ENCODE measurements at places on chromosomes 11 and 22. TPM values are rescaled to one million over a fixed set of nuclear protein-coding genes. Genes with fewer than 3 reads are reported as not detected.

Gene TMEM134
- total RNA-seq: 16.1 TPM

Gene POU2AF3
- total RNA-seq: not detected

Gene ENTHD1
- not detected for total RNA-seq

Gene ZFTA
- 9.6 TPM for total RNA-seq

Gene ADM2
- 0.99 TPM for total RNA-seq

DNA sequence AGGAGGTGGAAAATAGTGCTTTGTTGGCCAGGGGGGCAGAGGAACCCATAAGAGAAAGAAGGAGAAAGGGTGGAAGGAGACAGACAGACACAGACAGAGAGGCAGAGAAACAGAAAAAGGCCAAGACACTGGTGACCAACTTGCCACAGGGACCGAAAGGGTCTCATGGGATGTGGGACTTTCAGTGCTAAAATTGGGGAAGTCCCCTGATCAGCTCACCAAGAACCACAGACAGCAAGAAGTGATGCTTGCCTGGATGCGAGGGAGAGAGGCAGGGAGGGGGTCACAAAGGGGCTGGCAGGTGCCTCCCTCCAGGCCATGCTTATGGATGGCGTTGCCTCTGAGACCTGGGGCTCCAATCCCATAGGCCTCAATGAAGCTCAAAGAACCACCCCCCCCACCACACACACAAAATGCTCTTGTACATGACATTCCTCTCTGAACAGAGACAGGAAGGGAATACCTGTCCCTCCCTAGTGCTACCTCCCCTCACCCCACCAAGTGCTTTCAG lies 413.4 kb downstream of the MN1 start:
- no peak for DNase-seq

- DNase-seq: no peak
Observed at GRCh38 chr11:2287091-2287490, 14.6 kb downstream of the C11orf21 start.

GRCh38 chr11:39037611-39038010 lies 2421.8 kb downstream of the LRRC4C start:
- DNase-seq: no peak

- DNase-seq: no peak
Observed at GRCh38 chr22:23113847-23114720, 27.7 kb downstream of the RSPH14 start.

DNA sequence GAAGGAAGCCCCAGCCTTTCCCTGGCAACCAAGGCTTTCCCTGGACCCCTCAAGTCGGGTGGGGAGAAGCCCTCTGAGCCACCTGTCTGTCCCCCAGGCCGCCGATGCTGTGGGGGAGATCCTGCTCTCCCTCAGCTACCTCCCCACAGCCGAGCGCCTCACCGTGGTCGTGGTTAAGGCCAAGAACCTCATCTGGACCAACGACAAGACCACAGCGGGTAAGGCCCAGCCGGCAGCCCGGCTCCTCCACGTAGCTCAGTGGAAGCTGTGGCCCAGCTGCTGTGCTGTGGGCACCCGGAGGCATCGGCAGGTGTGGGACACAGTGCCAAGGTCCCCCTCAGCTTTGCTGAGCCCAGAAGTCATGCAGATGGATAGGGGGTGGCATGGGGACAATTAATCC lies 12.2 kb upstream of the RHOD start:
- DNase-seq: no peak

DNA sequence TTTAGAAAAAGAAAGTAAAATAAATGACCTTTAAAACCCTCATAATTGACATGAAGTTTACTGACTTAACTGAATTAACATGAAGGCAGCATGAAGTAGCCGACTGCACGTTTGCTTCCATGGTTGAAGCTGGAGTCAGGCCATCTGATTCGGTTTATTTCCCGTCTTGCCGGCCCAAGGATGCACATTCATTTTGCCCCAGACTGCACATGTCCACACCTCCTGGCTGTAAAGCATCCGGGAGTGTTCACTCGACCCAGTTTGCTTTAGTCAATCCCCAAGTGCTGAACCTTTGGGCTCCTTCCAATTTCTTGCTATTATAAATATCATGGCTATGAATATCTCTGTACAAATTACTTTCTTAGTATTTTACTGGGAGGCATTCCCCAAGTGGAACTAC lies 17.7 kb upstream of the TUB start:
- DNase-seq: no peak

DNA sequence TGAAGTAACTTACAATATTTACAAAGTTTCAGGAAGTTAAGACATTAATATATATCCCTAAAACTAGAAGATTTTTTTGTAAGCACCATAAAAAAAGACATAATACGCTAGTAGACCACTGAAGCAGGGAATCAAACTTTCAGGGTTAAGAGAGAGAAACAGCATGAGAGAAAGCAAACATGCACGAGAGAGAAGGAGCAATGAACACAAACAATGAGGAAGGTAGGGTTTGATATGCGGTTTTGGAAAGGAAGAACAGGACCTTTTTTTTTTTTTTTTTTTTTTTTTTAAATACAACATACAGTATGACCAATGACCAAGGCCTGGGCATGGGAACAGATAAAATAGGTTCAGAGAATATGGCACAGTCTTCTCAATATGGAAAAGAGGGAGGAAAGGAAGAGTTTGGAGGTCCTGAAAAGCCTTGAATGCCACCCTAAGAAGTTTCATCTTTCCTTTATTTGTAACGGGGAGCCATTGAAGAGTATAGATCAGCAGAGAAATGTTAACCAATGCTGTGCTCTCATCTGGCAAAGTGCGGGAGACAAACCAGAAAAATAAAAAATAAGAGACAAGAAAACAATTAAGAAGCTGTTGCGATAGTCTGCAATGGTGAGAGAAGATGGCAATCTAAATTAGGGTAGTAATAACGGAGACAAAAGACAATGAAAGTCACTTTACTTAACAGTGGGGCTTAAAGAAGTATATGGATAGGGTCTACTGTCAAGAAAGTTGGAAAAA lies 101.0 kb downstream of the USP35 start:
- DNase-seq: no peak

DNA sequence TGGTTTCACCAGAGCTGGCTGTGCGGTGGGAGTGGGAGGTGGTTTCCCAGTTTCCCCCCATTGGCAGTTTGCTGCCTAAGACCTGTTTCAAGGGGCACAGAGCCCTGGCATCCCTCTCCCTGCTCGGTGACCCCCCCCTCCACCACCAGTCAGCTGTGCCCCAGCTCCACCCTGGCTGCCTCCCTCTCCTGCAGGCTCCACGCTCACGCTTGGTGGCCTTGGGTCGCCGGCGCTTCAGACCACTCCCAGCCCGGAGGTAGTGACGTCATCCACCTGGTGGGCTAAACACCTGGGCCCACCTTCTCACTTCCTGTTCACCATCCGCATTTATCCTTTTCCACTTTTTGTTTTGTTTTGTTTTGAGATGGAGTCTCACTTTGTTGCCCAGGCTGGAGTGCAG lies 7.8 kb downstream of the GAL start:
- DNase-seq: no peak
